Renal pelvis (tissue), 12 donors: ENCODE measurements at places on chromosomes 2 and 18. TPM values are rescaled to one million over a fixed set of nuclear protein-coding genes. Genes with fewer than 3 reads are reported as not detected.

- DNase-seq, result no peak
Measured at GRCh38 chr2:231425811-231426703, 30.5 kb downstream of the B3GNT7 start.

DNA sequence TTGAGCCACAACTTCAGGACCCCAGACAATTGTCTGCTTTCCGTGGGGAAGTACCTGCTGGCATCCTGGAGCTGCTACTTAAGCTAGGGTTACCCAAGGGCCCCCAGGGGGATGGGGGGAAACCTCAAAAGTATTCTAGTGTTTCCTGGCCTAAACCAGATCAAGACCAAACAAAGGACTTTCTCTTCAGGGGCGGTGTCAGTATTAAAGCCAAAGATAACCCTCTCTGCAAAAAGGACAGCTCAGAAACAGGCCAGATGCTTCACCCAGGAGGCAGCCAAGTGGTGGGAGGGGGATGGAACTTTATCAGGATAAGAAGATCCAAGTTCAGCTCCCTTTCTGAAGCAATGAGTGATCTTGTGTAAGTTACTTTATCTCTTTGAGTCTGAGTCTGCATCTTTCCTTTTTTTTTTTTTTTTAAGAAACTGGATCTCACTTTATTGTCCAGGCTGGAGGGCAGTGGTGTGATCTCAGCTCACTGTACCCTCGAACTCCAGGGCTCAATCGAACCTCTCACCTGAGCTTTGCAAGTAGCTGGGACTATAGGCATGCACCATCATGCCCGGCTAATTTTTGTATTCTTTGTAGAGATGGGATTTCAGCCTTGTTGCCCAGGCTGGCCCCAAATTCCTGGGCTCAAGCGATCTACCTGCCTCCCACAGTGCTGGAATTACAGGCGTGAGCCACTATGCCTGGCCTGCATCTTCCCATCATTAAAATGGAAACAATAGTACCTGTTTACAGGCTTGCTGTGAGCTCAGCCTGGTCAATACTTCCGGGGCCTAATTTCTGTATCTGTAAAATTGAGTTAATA is 151.8 kb upstream of the PTPRM start:
- DNase-seq, result no peak

- DNase-seq, result no peak
Measured at GRCh38 chr2:199230091-199230490, 227.6 kb downstream of the SATB2 start.

- no peak for DNase-seq
Measured at GRCh38 chr2:15367715-15368114, 193.4 kb downstream of the NBAS start.

GRCh38 chr2:230459216-230459615 is 43.2 kb downstream of the SP100 start:
- DNase-seq, result no peak

DNA sequence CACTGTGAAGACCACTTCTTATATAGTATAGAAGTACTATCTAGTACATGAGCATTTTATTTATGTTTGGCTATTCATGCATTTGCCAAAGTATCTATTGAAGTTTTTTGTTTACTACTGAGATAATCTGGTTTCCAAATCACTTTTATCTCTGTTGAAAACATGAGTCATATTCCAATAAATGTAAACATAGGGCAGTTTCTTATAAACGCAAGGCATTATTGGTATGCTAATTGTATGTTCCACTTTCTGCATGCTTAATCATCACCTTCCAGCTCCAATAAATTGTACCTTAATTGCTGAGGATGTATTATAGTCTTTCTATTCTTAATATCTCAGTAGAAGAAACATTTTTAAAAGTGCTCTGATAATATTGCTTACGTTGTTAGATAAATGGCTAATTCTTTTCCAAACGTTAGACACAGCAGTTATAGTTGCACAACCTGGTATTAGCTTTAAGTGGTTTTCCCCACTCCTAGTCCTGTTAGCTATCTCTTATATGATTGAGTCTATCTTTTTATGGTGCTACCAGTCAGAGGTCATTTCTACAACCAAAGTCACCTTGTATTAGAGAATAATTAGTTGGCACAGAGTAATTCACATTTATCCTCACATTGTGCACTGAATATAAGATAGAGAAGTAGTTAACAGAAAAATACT is 17.2 kb downstream of the ITGA4 start:
- DNase-seq, result no peak

DNA sequence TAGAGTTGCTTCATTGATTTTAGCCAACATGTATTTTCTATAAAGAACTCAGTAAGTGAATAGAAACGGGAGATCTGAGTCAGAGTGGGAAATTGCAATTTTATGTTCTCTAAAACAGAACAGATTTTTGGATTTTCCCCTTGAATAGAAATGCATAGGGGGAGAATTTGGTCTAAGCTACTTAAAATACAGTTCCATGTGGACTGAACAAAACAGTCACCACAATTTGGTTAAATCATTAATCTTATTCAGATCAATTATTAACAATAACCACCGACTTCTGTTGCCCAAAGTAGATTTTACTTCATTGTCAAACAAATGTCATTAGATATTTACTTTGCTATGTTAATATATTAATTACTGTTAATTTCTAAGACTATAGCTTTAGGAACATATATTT is 107.7 kb downstream of the SCG2 start:
- DNase-seq, result no peak

GRCh38 chr18:61749546-61749945 is 143.3 kb downstream of the RNF152 start:
- DNase-seq, result no peak

The HOXD13 gene
- 0.33 TPM for polyA plus RNA-seq

The RAD51AP2 gene
- 0.17 TPM for polyA plus RNA-seq

The SKOR2 gene
- polyA plus RNA-seq, result 0.03 TPM

The ZNF385B gene
- 13.9 TPM for polyA plus RNA-seq

The ACTG2 gene
- polyA plus RNA-seq, result 1.2 TPM

The CFAP221 gene
- polyA plus RNA-seq, result 35.1 TPM
